ENCODE measurements at places on chromosomes 2 and 18.

DNA sequence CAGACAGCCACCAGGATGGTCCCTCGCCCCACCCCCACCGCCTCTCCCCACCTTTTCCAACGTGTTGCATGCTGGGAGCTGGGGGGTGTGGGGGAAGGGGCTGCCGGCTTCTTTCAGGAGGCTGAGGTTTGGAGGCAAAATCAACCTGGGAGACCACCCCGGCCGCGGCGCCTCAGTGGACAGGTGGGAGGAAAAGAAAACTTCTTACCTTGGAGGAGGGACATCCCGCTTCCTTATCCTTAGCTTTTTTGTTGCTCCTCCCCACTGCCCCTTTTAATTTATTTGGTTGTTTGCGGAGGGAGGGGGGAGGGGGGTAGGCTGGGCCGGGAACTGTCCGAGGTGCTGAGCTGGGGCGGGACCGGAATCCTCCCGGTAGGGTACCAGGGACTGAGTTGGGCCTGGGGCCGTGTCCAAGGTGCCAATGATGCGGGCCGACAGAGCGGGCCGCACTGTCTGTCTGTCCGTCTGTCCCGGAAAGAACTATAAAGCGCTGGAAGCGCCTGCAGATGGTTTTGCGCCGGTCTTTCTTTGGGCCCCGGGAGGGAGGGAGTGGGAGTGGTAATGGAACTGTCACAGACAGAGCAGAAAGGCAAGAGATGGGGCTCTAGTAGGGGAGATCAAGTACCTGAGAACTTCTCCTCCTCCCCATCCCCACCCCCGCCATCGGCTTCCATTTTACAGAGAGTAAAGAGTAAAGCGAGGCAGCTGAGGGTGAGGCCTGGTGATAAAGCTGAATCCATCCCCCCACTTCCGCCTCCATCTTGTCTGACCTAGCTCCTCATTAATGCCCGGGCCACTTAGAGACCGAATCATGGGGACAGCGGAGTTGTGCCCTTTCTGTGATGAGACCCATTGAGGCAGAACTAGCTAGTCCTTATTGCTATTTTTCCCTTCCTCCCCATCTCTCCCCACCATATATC lies 2.4 kb downstream of the CDK5R2 start:
- peak; percentile 15 for DNase-seq

DNA sequence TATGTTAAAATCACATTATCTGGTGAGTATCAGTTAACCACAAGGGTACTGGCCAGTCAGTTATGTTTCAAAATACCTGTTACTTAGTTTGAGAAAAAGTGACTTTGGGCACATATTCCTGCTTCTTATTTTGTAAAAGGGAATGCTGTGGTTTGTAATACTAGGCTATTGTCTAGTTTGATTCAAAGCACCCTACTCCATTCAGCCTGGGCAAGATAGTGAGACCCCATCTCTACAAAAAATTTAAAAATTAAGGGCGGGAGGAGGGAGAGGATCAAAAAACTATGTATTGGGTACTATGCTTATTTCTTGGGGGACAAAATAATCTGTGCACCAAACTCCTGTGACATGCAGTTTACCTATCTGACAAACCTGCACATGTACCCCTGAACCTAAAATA lies 18.9 kb downstream of the MBD5 start:
- no peak for DNase-seq

GRCh38 chr2:106562268-106563186 lies 75.4 kb downstream of the CD8B2 start:
- no peak for DNase-seq

DNA sequence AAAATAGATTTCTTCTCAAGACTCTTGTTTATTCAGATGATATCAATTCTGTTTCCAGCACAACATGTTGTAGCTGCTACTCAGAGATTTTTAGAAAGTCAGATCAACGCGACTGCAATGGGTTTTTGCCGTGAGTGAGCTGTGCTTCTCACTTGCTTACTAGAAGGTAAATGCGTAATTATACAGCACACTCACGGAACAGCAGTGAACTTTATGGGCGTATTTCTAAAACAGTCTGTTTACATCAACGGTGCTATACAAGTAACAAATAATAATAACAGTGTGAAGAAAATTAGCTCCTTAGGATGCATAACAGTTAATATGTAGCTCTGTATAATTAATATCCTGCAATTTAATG lies 533.6 kb downstream of the RNF144A start:
- DNase-seq, result no peak

GRCh38 chr2:200765139-200765951 lies 46.4 kb upstream of the BZW1 start:
- no peak for DNase-seq

DNA sequence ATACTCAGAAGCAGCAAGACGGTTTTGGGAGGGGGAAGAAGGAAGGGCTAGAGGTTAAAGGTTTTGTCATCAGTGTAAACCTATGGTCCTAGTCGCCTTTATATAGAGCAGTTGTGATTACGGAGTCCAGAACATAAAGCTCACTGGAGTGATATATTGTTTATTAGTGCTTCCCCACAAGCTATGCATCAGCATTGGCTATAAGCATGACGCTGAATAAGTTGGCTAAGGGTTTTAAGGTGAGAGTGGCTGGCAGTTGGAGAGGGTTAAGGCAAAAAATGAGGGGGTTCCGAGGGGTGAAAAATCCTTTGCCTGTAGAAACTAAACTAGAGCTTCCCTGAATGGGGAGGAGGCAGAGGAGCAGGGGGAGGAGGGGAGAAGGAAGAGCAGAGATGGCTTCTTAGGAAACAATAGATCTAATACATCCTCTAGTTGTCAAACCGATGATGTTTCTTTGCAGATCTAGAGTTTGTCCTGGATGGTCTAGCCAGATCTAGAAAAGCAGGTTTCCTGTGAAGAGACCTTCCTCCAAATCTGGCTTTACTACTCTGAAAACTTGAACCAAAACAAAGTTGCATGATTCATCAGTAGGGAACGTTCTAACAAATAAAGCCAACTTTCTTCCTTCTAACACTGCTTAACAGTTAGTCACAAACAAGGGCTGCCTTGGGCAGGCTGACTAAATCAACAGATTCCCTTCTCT lies 2.5 kb downstream of the KLF7 start:
- DNase-seq, result no peak

DNA sequence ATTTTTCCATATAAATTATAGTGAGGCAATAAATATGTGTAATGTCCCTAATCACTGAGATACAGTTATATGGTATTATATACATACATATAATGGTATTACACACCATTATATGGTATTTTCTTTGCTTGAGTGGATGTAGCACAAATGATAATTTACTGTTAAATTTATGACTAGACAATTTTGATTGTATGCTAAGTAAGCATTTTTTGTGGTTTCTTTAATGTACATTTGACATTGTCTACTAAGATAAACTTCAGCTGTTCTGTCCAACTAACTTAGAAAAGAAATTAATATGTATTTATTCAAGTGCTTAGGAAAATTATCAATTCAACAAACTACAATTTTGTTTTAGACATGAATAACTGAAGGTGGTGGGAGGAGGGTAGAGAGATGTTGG lies 122.6 kb downstream of the SCN3A start:
- DNase-seq, result no peak

- no peak for DNase-seq
Measured at GRCh38 chr2:168456521-168457189, 583 bp downstream of the CERS6 start.

- DNase-seq, result no peak
Measured at GRCh38 chr18:24818441-24818840, 358.0 kb downstream of the HRH4 start.

Measured in NCI-H187 (cell line).